ENCODE measurements at places on chromosomes 5 and 9. TPM values are rescaled to one million over a fixed set of nuclear protein-coding genes. Genes with fewer than 3 reads are reported as not detected.

DNA sequence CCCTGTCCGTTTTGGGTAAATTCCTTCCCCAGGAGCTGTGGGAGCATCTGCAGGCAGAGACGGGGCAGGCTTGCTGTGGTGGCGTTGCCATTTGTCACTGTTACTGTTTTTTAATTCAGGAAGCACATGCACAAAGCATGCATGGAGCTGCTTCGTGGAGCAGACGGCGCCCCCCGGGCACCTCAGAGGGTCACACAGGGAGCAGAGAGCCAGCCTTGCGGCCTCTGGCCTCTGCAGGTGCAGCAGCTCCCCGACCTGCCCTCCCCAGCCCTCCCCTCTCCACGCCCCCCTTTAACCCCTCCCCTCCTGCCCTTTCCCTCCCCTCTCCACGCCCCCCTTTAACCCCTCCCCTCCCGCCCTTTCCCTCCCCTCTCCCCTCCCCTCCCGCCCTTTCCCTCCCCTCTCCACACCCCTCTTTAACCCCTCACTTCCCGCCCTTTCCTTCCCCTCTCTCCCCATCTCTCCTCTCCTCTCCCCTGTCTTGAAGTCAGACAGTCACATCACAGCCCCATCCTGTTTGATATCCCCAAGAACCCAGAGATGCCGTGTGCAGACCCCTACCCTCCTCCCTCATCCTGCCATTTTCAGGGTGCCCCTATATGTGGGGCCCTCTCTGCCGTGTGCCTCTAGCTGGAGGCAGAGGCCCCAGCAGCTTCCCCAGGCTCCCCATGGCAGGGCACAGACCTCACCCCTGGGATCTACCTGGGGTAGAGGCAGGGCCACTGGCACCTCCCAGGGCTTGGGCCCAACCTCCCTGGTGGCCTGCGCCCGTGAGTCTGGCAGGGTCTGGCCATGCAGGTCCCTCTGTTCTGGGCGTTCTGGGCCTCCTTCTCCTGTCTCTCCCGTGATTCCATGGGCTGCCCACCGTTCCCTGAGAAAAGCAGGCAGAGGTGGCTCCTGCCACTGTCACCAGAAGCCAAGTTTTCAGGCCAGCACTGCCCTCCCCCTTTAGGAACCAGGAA lies 29.6 kb upstream of the UBAC1 start:
- no peak overlapping the region for H3K27ac ChIP-seq
- peak; percentile 48 for DNase-seq
- no peaks in the 10 kb centered on the region for H3K36me3 ChIP-seq
- peaks cover 2% of the 10 kb centered on the region for H3K27me3 ChIP-seq
- H3K4me1 ChIP-seq: peaks cover 14% of the 10 kb centered on the region
- H3K4me3 ChIP-seq: no peak overlapping the region

DNA sequence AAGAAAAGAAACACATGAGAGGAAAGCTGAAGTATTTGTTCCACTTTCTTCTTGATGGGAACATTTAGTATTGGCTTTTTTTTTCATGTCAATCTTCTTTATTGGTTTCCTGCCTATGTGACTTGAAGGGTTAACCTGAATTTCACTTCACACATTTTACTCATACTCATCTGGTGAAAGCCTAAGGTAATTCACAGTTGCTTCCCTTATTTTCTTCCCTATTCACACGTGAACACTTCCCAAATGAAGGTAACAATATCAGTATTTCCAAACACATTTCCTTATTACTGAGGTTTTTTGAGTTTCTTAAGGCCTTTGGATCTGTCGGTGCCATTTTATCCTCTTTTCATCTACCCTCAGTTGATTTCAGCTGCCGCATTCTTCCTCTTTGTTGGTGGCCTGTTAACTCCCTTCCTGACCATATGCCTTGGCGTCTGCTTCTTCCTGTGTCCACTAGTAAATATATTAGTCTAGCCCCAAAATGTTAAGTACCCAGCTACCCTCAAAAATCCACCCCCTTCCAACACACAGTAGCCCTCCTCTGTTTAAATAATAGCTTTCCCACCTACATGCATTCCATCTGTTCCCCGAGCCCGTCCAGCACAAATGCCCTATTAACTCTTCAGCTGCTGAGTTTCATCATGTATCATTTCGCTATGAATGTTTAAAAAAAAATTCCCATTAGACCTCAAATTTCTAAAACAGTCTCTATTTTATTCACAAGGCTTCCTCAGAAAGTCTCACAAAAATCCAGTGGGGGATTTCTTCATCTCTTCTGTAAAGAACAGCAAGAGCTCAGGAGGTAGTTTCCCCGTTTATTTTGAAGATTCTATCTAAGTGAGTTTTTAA lies 97.3 kb downstream of the USP20 start:
- peak; percentile 56 for DNase-seq
- H3K27ac ChIP-seq: no peak overlapping the region
- H3K4me1 ChIP-seq: peaks cover 8% of the 10 kb centered on the region
- H3K27me3 ChIP-seq: no peaks in the 10 kb centered on the region
- H3K4me3 ChIP-seq: no peak overlapping the region
- no peaks in the 10 kb centered on the region for H3K36me3 ChIP-seq

Gene BTNL8
- total RNA-seq: not detected

Gene LARP1
- total RNA-seq: 243 TPM

Gene OTP
- total RNA-seq: 0.17 TPM

Gene CFAP77
- 0.36 TPM for total RNA-seq

- peak; percentile 25 for DNase-seq
- no peak overlapping the region for H3K27ac ChIP-seq
- H3K27me3 ChIP-seq: no peaks in the 10 kb centered on the region
These were observed 64.0 kb upstream of the PTGER4 start for GRCh38 chr5:40615586-40616170.

GRCh38 chr9:116700882-116701865 lies 14.1 kb downstream of the TRIM32 start:
- no peaks in the 10 kb centered on the region for H3K27me3 ChIP-seq
- no peak overlapping the region for H3K27ac ChIP-seq
- peaks cover 17% of the 10 kb centered on the region for H3K4me1 ChIP-seq
- no peak for DNase-seq

GRCh38 chr9:113790093-113790492 lies 86.0 kb upstream of the ZNF618 start:
- H3K4me3 ChIP-seq: no peak overlapping the region
- no peak overlapping the region for H3K27ac ChIP-seq
- no peaks in the 10 kb centered on the region for H3K4me1 ChIP-seq
- peaks cover 29% of the 10 kb centered on the region for H3K27me3 ChIP-seq
- no peak for DNase-seq
- no peaks in the 10 kb centered on the region for H3K36me3 ChIP-seq

DNA sequence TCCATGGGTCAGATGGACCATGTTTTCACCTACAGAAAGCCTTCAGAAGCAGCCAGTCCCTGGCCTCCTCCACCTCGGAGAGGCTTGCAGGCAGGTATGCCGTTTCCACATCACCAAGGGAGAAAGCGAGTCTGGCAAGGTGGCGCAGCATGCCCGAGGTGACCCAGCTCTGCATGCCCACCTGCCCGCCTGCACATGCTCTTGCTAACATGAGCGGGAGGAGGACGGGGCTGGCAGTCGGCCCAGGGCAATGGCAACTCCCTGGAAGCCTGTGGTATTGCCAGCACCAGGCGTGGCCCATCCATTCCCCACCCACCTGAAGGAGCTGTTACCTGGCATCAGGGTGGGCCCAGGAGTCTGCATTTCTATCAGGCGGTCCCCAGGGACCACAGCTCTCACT lies 3.3 kb upstream of the NINJ1 start:
- no peak overlapping the region for H3K27ac ChIP-seq
- H3K4me1 ChIP-seq: peaks cover 22% of the 10 kb centered on the region
- H3K36me3 ChIP-seq: no peaks in the 10 kb centered on the region
- no peaks in the 10 kb centered on the region for H3K27me3 ChIP-seq
- H3K4me3 ChIP-seq: no peak overlapping the region

Gene RGS3
- 106 TPM for total RNA-seq

DNA sequence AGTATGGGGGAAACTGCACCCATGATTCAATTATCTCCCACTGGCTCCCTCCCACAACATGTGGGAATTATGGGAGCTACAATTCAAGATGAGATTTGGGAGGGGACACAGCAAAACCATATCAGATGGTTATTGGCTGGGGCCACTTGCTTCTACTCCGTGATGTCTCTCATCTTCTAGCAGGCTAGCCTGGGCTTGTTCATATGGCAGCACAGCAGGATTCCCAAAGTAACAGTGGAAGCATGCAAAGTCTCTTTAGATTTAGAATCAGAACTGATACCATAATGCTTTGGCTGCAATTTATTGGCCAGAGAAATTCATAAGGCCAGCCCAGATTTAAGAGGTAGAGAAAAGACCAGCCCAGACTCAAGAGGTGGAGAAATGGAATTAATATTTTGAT lies 126.2 kb downstream of the PTTG1 start:
- peaks cover 13% of the 10 kb centered on the region for H3K4me1 ChIP-seq
- H3K4me3 ChIP-seq: no peak overlapping the region
- no peak for DNase-seq
- H3K27me3 ChIP-seq: no peaks in the 10 kb centered on the region

DNA sequence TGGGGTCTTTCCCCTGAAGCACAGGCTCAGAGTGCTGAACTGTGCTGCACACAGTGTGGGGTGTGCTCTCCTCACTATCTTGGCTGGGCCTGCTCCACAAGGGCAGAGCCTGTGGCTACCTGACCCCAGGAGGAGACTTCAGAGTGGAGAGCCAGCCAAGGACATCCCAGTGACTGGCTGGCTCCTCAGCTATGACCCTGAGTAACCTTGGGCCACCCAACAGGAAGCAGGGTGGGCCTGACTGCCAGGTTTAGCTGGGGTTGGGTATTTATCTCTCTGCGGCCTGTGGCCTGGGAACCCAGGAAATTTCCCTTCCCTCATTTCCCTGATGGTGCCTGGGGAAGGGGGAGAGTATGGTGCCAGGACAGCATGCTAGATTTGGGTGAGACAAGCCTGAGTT lies 2.1 kb upstream of the EEIG1 start:
- H3K27me3 ChIP-seq: no peaks in the 10 kb centered on the region
- H3K4me1 ChIP-seq: peaks cover 34% of the 10 kb centered on the region
- DNase-seq: no peak
- no peak overlapping the region for H3K27ac ChIP-seq
- no peak overlapping the region for H3K4me3 ChIP-seq

Gene TNC
- 1,099 TPM for total RNA-seq

Gene ABLIM3
- 3.9 TPM for total RNA-seq

DNA sequence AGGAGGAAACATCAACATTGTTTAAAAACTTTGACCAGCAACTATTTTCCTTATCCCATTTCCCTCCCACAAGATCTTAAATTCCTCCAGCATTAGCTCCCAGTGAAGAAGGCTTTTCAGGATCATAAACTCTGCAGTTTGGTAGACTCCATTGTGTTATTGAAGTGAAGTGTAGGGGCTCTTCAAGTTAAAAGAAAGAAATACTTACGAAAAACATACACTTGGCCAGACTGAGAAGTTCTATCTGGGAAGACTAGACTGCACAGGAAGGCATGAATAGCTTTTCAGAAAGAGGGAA lies 22.3 kb downstream of the LIFR start:
- DNase-seq: no peak
- no peaks in the 10 kb centered on the region for H3K27me3 ChIP-seq
- no peak overlapping the region for H3K4me3 ChIP-seq
- H3K4me1 ChIP-seq: no peaks in the 10 kb centered on the region
- H3K36me3 ChIP-seq: no peaks in the 10 kb centered on the region

Gene ANKRD31
- 0.07 TPM for total RNA-seq

GRCh38 chr9:32579706-32580331 lies 6.9 kb upstream of the NDUFB6 start:
- H3K27me3 ChIP-seq: peaks cover 2% of the 10 kb centered on the region
- no peak overlapping the region for H3K27ac ChIP-seq
- H3K4me3 ChIP-seq: no peak overlapping the region
- H3K36me3 ChIP-seq: no peaks in the 10 kb centered on the region

Gene VAV2
- 41.6 TPM for total RNA-seq

Gene PCDHB5
- total RNA-seq: 8.7 TPM

GRCh38 chr9:86741311-86742208 lies 205.7 kb downstream of the GAS1 start:
- peaks cover 10% of the 10 kb centered on the region for H3K4me1 ChIP-seq
- H3K36me3 ChIP-seq: no peaks in the 10 kb centered on the region
- no peak overlapping the region for H3K4me3 ChIP-seq
- H3K27ac ChIP-seq: no peak overlapping the region

- no peak overlapping the region for H3K4me3 ChIP-seq
- no peak overlapping the region for H3K27ac ChIP-seq
- peaks cover 12% of the 10 kb centered on the region for H3K4me1 ChIP-seq
- no peaks in the 10 kb centered on the region for H3K36me3 ChIP-seq
- no peaks in the 10 kb centered on the region for H3K27me3 ChIP-seq
- DNase-seq: no peak
These were observed 3.3 kb downstream of the HOMER1 start for GRCh38 chr5:79510638-79511037.

Gene TICAM2
- total RNA-seq: 6.8 TPM

GRCh38 chr5:113340537-113340936 lies 94.3 kb downstream of the TSSK1B start:
- no peak overlapping the region for H3K4me3 ChIP-seq
- no peaks in the 10 kb centered on the region for H3K27me3 ChIP-seq
- H3K27ac ChIP-seq: no peak overlapping the region
- peaks cover 15% of the 10 kb centered on the region for H3K4me1 ChIP-seq

- no peak overlapping the region for H3K27ac ChIP-seq
- no peaks in the 10 kb centered on the region for H3K27me3 ChIP-seq
- H3K4me1 ChIP-seq: no peaks in the 10 kb centered on the region
- peaks cover 2% of the 10 kb centered on the region for H3K36me3 ChIP-seq
These were observed 16.0 kb downstream of the HSD17B4 start for GRCh38 chr5:119468286-119468685.

GRCh38 chr9:129885670-129886106 lies 50.4 kb downstream of the USP20 start:
- no peaks in the 10 kb centered on the region for H3K36me3 ChIP-seq
- peaks cover 42% of the 10 kb centered on the region for H3K4me1 ChIP-seq
- DNase-seq: peak; percentile 84
- no peaks in the 10 kb centered on the region for H3K27me3 ChIP-seq
- no peak overlapping the region for H3K4me3 ChIP-seq

Data from astrocyte (in vitro differentiated cells and primary cell).